ENCODE measurements at places on chromosomes 1 and 21.

DNA sequence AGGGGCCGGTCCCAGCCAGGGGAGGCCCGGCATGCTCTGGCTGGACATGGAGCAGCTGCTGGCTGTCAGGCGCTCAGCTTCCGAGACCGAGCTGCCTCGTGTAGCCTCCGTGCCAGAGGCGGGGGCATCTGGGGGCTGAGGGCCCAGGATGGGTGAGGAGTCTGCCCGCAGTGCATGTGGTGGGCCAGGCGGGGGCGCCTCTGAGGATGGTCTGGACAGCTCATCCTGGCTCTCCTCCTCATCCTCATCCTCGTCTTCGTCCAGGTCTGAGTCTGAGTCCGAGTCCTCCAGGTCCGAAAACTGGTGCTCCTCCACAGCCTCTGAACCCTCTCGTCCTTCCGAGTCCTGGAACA is 28.9 kb upstream of the EDN2 start:
- DNase-seq, result no peak

DNA sequence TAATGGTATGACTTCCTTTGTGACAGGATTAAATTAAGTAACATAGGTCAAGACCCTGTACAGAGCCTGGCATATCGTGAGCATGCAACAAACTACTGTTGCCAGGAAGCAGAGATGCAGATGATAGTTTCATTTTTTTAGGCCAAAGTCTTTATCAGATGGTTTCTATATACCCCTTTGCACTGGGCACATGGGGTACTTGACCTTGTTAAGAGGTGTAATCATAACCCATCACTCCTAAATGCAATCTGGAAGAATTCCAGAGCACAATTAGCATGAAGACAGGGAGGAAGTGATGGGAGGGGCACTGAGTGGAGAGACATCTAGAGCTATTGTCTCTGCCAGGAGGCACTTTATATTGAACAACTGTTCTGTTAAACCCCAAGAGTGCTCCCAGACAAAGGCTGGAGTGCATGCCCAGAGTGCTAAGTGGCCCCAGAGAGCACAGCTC is 22.1 kb downstream of the ZBTB17 start:
- no peak for DNase-seq

GRCh38 chr1:208520438-208521099 is 276.4 kb upstream of the PLXNA2 start:
- DNase-seq, result no peak

GRCh38 chr1:242133351-242133750 is 134.5 kb upstream of the MAP1LC3C start:
- no peak for DNase-seq

DNA sequence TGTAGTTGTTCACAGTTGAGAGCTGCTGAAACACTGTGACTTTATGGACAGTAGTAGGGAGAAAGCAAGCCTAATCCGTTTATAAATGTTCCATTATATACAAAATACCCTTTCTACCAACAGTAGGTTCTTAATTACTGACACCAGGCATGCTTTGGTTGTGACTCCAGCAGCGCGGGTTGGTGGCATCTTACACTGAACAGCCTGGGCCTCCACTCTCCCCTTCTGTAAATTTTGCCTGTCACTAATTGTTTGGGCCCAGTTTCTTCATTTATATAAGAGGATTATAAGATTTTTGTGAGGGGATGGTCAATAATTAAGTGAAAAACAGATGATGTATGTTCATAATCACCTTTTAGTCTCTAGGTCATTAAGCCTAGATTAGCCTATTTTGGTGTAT is 58.2 kb downstream of the ITSN1 start:
- no peak for DNase-seq

DNA sequence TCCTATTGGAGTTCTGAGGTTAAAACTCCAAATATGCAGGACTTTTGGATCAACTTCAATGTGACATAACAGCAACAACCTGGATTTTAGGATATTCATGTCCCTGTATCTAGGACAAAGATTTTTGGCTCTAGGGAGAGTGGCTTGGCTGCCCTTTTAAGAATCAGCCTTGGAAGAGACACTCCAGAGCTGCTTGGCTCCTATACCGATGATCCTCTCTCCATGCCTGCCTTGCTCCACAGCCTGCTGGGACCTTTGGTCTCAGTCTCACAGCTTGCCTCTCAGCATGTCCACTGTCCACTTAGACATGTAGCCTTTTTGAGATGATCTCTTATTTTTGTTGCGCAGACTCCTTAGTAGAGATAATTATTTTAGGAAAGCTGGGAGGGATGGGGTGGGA is 4.5 kb upstream of the FCMR start:
- no peak for DNase-seq

DNA sequence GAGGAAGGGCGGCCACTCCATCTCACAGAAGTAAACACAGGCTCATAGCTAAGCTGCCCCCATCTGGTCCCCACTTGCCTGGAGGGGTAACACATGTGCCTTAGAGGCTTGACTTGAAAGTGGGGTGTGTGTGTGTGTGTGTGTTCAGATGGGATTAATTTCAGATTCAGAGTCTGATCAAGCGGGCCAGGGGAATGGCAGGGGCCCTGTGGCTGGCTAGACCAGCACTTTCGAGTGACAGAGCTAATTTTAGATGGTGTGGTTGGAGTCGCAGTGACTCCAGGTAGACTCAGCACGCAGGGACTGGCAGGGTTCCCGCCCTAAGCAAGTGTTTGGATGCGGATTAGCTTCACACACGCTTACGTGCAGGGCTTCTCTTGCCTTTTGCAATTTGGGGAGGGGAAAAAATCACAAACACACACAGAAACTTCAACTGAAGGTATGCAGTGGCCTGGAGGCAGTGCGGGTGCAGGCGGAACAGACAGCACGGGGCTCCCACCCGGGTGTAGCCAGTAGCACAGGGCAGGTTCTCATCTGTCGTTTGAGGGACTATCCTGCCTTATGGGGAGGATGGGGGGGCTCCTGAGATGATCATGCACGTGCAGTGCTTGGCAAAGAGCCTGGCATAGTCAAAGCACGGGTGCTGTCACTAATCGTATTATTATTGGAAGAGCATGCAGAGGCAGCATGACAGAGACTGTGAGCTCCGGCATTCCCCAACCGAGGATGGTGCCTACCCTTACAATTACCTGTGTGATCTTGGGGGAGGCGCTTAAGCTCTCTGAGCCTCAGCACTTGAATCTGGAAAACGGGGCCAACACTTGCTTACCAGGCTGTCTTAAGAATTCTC is 1.3 kb downstream of the EDN2 start:
- DNase-seq, result no peak

DNA sequence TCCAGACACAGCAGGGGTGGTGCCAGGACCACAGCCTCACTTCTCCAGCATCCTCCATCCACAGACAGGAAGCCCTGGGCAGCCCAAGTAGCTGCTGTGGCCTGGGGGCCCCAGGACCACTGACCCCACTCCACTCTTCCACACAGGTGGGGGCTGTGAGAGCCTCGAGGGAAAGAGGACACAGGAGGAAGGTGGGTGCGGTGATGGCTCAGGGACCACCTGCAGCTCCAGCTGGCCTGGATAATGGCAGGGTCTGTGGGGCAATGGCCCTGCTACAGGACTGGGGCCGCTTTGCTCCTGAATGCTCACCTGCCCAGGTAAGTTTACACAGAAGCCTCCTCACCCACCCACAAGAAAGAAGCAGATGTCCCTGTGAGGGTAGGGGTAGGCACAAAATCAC is 18.3 kb upstream of the PRSS38 start:
- no peak for DNase-seq

DNA sequence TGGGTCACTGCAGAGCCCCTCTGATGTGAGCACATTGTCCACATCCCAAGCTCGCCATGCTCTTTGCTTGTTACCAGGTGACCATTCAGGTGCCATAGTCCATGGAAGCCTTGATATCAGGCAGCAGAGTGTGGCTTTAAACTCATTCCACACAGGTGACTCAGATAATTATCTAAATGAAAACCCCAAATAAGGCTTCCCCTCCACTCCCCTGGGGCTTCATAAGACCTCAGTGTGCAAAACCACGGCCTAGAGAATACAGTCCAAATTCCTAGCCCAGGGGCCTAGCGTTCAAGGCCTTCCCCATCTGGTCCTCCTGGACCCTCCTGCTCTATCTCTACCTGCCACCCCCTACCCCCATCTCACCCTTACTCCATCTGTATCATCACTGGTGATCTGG is 97.1 kb downstream of the ARHGEF10L start:
- DNase-seq, result no peak

DNA sequence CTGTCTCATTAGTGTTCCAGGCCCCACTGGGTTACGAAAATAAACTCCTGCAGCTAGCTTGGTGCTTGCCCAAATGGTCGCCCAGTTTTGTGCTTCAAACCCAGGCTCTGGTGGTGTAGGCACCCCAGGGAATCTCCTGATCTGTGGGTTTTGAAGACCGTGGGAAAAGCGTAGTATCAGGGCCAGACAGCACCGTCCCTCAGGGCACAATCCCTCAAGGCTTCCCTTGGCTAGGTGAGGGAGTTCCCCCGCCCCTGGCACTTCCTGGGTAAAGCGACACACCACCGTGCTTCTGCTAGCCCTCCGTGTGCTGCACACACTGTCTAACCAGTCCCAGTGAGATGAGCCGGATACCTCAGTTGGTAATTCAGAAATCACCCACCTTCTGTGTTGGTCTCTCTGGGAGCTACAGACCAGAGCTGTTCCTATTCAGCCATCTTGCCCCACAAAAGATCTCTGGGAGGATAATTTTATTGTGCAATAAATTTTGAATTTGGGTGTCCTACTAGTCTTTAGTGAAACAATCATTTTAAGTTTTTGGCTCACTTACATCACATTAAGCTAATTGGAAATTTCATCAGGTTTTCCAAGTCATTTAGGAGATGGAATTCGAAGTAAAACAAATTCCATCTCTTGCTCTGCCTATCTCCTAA is 9.4 kb upstream of the SLC25A24 start:
- no peak for DNase-seq

GRCh38 chr21:25564349-25564948 is 42.8 kb downstream of the MRPL39 start:
- no peak for DNase-seq

GRCh38 chr1:67792741-67793458 is 40.4 kb downstream of the GNG12 start:
- DNase-seq, result peak; percentile 16

DNA sequence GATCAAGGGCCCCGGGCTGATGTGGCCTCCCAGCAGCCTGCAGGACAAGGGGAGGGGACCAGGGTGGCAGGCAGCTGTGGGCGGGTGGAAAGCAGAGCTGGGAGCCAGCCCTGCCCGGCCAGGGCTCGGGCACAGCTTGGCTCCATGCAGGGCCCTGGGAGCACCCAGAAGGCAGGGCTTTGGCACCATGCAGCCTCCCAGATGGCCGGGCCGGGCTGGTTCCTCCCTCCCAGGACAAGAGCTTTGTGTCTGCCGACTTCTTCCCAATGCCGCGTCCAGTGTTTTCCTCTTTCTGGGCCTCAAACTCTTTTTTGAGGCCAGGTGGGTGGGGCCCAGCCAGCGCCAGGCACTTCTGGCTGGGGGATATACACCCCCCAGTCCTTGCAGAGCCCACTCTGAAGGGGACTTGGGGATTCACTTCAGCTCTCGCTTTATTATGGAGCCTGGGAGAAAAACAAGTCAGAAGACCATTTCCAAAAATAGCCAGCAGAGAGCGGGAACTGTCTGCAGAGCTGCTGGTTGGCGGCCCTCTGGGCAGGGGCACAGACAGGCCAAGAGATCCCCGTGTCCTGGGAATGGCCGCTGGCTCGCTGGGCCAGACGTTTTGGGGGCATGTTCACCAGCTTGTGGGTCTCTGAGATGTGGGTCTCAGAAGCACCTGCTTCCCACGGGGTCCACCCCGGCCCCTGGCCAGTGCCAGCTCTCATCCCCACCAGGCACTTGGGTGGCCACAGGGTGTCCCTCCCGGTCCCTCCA is 103.8 kb upstream of the ARHGEF16 start:
- DNase-seq, result no peak

DNA sequence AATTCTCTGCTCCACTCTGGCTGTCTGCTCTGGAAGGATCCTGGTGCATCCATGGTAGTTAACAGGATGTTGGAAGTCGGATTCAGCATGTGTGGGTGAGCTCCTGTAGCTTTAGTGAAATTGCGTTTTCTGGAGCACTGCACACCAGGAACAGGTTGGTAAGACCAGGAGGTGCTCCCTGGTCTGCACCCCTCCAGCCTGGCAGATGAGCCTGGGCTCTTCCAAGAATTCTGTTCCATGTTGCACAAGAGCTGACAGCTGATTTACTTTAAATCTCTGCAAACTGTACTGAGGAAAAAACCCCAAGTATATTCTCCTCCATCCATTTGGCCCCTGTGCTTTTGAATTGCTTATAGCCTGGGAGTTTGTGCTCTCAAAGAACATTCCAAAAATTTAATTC is 33.7 kb downstream of the KCNK1 start:
- no peak for DNase-seq

- DNase-seq, result no peak
Measured at GRCh38 chr21:37737507-37737906, 178.8 kb downstream of the KCNJ6 start.

- no peak for DNase-seq
Measured at GRCh38 chr1:169853341-169853740, 40.4 kb downstream of the SCYL3 start.

DNA sequence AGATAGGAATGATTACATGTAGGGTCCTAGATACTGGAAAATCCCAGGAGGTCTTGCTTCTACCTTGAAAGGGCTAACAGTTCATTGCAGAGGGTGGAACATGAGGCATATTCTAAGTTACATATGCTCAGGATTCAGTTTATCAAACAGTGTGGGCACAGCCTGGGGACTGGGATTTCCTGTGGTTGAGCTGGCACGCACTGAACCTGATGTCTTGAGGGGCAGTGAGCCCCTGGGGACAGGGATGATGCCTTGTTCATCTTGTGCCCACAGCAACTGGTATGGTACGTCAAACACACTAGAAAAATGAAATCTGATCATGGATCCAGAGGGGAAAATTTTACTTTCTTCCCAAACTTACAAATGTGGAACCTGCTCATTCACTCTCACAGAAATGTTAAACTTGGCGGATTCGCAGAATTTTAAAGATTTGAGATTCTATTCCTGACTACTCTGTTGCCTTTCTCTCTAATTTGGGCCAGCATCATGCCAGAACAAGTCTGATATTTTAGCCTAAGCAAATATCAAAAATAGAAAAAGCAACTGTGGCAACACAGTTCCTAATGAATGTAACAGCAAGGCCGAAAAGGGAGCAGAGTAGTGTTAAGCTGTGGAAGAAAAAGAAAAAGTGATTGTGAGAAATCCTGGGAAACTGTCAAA is 68.2 kb upstream of the COL24A1 start:
- DNase-seq, result no peak

- peak; percentile 91 for DNase-seq
Measured at GRCh38 chr1:200738949-200739651, 407 bp downstream of the CAMSAP2 start.
